ENCODE measurements at places on chromosomes 6 and 20.

- DNase-seq: no peak
These were observed 10.3 kb downstream of the C20orf203 start for GRCh38 chr20:32663335-32664011.

DNA sequence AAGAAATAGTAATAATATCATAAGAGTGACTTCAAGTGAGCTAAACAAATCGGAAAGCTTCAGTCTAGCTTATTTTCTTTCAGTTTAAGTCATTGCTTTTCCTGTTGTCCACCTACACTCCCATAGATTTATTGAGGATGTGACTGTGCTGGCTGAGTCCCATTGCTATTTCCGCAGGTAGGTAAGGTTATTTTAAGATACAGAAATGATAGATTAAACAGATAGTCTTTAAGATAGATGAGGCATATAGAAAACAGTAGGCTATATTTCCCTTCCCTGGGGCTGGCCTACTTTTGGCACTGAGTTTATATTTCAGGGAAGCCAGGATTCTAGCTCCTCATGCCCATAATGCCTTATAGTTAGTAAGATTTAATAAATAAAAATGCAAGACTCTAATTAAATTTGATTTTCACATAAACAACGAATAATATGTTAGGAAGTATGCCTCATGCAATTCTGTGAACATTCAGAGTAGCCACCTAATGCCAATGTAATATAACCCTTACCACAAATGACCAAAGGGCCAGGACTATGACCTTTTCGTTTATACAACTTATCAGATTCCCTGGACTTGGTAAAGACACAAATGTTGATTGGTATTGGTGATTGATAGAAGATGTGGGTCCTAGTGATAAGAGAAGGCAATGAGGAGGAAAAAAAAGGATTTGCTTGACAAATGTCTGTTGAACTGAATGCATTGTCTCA is 1079.3 kb downstream of the EPHA7 start:
- no peak for DNase-seq

- no peak for DNase-seq
These were observed 106.1 kb downstream of the CEBPB start for GRCh38 chr20:50296450-50297375.

- no peak for DNase-seq
These were observed 39.0 kb downstream of the HLA-A start for GRCh38 chr6:29981211-29981812.

GRCh38 chr6:134795001-134795400 is 154.9 kb downstream of the ALDH8A1 start:
- no peak for DNase-seq

DNA sequence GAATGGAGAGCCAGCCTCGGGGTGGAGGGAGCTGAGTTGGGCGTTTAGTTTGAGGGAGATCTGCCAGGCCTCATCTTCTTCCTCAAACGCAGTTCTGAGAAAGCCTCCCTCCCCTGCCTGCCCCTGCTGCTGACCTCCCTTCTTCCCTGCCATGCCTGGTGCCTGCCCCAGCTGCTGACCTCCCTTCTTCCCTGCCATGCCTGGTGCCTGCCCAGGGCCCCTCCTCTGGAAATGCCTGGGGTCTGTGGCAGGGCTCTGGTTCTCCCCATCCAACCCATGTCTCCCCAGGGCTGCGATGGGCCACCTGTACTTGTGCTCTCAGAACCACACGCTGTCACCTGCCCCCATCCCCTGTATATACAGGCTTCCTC is 114.6 kb downstream of the VEGFA start:
- no peak for DNase-seq

DNA sequence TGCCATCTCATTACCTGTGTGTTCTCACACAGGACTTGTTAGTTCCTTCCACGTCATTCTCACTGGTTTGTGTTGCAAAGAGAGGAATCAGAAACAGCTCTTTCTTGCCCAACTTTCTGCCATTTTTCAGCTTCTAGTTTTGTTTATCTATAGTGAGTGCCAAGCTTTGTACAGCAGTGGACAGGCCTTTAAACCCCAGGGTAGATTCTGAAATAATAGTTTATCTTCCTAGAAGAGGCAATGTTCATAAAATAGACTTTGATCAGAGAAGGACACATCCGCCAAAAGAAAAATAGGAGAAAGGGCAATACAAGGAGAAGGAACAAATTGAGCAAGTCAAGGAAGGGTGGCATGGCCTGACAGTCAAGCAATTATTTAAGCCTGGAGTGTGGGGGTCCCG is 17.7 kb upstream of the TMEM30A start:
- no peak for DNase-seq

DNA sequence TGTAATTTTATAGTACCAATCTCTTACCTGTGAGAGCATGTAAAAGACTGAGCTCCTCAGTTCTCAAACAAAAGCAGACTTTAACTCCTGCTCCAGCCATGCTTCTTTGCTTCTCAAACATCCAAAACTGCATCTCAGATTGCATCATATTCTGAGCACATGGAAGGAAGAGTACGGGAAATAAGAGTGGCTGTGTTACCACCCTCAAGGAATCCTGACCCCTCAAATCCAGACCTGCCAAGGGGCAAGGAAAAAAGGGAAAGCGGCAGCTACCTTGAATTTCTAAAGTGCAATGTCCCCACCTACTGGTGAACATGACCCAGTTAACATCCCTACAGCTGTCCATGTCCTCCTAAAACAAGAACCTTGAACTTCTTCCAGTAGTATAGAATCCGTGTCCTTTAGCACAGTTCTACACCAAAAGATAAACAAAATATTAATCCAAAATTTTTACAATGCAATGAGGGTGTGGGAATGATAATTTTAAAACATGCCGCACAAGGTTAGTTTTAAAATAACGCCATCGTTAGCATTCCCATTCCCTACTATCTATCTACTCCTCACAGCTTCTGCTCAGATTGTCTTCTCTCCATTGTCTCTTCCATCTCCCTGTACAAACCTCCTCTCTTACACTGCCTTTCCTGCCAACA is 34.1 kb upstream of the HLA-DQB1 start:
- no peak for DNase-seq

- peak; percentile 15 for DNase-seq
These were observed at the start of gene TMEM244 for GRCh38 chr6:129860908-129861665. Gene TMEM244 (minus strand): TSS chr6:129861315. CDS start chr6:129861188, 127 bp downstream.

DNA sequence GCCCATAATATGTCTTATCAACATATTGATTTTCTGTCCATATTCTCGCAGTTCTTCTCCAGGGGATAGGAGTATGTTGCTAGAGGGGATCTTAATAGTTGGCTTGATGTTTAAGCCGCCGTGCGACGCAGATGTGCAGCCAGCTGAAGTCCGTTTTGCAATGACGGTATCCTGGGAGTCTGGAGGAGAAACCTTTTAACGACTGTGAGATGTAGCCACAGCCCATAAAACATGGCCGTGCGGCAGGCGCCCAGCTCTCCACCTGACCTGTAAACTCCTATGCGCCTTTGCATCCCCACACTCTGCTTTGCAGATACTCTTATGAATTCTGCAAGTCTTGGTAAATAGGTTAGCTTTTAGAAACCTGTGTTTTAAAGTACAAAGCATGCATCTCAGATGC is 36.9 kb downstream of the BMP6 start:
- no peak for DNase-seq

DNA sequence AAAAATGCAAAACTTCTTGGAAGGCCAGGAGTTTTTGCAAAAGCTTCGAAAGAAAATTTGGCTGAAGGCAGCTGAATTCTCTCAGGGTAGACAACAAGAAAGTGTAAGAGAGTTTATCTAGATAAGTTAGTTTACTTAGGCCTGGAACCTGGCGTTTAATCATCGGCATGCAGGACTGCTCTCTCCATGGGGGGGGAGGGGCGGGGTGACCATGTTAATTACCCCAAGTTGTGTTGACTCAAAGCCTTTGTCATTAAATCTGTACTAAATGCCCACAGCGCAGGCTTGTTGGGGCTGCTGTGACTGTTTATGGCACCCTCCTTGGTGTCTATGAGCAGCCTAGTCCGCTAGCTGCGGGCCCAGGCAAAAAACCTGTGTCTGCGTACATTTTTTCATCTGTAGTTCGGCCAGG is 20.1 kb upstream of the ZNF451 start:
- no peak for DNase-seq

GRCh38 chr6:149305372-149305771 is 12.1 kb upstream of the TAB2 start:
- DNase-seq: no peak

DNA sequence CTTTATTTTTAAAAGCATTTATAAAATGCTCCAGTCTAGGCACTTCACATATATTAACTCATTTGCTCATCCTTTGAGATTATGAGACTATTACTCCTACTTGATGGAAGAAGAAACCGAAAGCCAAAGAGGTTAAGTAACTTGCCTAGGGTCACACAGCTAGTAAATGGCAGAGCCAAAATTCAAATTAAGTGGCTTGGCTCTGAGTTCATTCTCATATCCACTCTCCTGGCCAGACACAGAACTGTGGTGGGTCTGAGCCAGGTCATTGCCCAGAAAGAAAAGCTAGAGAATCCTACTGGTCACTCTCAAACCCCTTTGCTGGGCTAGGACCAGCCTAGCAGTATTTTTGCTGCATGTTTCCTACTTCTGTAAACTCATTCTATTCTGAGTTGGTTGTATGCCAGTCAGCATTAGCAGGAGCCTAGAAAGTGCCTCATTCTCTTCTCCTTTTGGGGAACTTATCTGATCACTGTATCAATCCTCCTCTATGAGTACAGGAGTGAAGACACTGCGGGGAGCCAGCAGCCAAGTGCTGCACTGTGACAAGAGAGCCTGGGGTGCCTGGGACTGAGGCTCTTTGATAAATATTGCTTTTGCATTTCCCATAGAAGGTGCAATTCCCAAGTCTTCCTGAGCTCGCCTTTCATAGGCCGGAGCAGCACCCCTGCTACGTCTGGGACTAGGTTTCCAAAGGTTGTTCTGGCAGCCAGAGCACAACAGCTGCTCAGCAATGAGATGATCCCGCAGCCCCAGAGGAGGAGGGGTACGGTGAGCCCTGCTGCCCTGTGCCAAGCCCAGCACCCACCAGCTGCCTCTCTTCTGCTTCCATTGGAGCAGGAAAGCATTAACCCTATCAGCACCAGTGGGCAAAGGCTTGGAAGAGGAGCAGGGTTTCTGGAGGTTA is 728.3 kb downstream of the MAFB start:
- peak; percentile 25 for DNase-seq

- DNase-seq: no peak
These were observed 16.6 kb downstream of the POPDC3 start for GRCh38 chr6:105163183-105163582.

- DNase-seq: no peak
These were observed 206.8 kb upstream of the ARG1 start for GRCh38 chr6:131366223-131366622.

DNA sequence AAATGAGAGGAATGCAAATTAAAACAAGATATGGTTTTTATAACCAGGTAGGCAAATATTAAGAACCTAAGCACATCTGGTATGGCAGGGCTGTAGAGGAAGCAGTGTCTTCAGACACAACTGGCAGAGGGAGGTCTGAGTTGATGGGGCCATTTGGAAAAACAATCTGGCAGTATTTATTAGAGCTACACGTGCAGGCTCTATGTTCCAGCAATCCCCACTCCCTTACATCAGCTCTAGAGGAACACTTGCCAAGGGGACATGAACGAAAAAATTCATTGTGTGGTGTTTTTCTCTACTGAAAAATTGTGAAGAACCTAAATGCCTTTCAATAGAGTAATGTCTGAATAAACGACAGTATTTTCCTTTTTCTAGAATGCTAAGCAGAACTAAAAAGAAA is 111.6 kb upstream of the EDN1 start:
- DNase-seq: no peak

GRCh38 chr6:158040051-158040803 is 58.6 kb downstream of the SYNJ2 start:
- peak; percentile 87 for DNase-seq

- peak; percentile 48 for DNase-seq
These were observed 57.5 kb downstream of the MKKS start for GRCh38 chr20:10376270-10377075.

GRCh38 chr6:165833355-165833754 is 170.3 kb upstream of the PDE10A start:
- no peak for DNase-seq

DNA sequence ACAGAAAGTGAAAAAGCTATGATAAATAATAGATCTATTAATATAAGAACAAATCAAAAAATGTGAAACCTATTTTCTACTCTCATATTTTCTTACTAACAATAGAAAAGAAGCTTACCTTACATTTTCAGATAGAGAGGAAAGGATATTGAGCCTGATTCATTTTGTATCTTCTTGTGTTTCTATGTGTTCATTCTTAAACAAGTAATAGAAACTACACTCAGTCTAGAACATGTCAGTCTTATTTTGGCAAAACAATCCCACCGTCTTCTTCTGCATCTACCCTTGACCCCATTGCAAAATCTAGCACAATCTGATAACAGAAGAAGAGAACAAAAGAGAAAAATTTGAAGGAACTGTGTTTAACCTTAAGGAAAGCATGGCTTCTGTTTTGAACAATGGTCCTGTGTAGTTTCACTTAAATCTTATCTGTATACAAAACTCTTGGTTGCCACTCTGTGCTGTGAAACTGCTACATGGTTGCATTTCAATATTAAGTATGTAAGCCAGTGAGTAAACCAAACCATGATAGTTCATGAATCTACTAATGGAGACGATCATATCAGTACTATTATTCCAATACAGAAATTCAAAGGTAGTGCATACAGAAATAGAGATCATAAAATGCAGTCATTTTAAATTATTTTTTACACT is 69.5 kb upstream of the LGSN start:
- DNase-seq: no peak

DNA sequence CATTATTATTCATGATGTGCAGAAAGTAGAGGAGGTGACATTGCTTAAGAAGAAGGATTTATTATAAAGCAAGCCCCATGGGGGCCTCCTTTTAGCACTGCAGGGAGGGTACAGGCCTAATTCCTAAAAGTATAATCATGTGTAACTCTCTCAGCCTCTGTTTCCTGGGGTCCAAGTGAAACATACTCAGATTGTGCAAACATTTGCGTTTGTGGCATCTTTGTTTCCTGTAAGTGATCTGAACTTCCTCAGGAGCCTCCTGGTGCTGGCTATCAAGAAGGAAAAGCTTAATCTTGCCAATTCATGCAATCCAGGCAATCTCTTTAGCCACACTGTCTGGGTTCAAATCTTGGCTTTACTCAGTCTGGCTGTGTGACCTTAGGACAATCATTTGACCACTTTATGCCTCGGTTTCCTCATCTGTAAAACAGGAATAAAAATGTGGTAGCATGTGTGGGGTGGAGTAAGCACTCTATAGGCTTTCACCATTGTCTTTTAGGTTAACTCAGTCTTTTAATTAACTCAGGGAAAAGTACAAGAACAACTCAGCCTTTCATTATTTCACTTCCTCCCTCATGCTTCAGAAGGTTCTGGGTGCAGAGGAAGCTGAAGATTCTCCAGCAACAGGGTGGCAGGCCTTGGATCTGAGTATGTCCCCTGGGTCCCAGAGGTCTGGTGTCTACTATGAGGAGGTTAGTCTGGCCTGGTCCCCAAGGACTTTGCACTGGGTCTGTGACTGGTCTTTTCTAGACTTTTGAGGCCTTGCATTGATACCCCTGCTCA is 831 bp upstream of the SIRPB2 start:
- DNase-seq: no peak

Data from MG63 (cell line).